Naive B cell (primary cell): ENCODE measurements at places on chromosomes 2 and 18.

DNA sequence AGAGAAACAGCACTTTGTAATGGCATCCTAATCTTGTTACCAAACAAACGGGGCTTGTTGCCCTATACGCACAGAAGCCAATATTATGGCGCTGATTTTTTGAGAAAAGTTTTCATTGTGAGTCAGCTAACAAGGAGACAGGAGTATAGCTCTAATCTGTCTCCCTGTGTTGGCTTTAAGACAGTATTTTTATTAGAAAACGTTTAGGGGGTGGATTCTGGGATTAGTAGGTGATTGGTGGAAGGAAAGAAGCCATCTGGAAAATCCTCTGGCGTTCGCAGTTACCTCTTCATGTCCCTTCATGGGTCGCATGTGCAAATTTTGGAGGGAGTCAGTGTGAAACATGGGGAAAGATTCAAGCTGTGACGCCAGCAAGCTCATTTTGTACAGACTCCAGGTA, 698 bp upstream of the TMEM237 start:
- DNase-seq = no peak

- DNase-seq = no peak
Measured at GRCh38 chr2:219522111-219523030, 8.1 kb downstream of the ASIC4 start.

GRCh38 chr2:80621656-80622055, 317.1 kb upstream of the LRRTM1 start:
- no peak for DNase-seq

GRCh38 chr2:62140426-62141141, 55.3 kb upstream of the B3GNT2 start:
- peak; percentile 30 for DNase-seq

GRCh38 chr2:28217042-28217740, 175.5 kb upstream of the FOSL2 start:
- no peak for DNase-seq
